T1000 (cell line): ENCODE measurements at places on chromosomes 2 and 18.
A peak's percentile ranks its signal among the peaks of the same experiment; 100 is the strongest.

GRCh38 chr2:230664128-230664527 is 48.5 kb upstream of the CAB39 start:
- no peak for DNase-seq

- DNase-seq: no peak
Observed at GRCh38 chr2:160696087-160696452, 202.5 kb upstream of the RBMS1 start.

GRCh38 chr2:237702441-237703391 is 75.3 kb downstream of the LRRFIP1 start:
- no peak for DNase-seq

DNA sequence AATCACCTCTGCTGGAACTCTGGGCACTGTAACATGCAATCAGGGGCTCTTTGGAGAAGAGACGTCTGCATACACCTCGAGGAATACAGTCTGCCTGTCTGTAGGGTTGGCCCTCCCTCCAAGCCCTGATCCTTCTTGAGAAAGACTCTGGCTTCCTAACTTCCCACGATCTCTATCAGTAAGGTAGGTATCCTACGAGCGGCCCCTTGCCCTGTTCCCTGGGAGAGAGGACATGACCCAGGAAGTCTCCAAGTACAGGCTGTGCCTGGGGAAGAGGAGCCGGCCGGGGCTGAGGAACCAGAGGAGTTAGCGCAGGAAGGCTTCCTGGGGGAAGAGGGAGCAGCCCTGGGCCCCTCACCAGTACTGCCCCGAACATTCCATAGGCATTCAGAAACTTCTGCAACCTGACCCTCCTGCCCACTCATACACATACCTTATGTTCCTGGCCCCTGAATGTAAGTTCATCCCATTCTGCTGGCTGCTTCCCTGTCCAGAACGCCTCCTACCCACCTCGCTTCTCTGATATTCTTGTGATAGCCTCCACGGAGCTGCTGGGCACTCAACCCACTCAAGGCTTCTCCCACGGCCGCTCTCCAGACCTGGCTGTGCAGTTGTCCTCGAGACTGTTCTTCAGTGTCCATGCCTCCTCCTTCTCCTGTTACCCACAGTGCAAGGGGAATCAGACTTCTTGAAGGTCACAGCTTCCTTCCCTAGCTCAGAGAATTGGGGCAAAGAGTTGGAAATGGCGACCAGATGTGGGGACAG is 116.1 kb downstream of the CYP26B1 start:
- DNase-seq: no peak

GRCh38 chr2:88600038-88600465 is 27.2 kb downstream of the EIF2AK3 start:
- peak; percentile 72 for DNase-seq

DNA sequence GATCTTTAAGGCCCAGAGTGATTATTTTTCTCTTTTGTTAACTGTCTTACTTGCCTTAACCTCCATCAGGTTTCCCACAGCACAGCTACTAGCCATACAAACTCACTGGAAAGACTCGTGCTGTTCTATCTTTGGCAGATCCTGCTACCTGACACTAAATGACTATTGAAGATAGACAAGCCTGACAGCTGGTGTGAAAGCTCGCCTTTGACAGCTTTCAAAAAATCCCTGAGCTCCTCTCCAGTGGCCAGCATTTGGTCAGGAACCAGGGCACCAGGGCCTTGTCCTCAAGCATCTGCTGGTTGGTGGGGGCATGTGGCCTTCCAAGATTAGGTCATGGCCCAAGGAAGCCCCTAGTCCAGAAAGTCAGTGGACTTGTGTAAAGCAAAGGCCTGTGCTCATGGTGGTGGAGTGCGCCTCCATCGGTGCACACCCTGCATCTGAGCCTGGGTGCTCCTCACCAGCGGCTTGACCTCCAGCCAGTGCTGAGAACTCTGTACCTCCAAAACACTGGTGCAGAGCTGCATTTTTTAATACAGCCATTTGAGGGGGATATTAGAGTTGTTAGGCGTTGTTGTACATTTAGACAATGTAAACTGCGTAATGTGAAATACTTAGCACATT is 158.5 kb downstream of the NCK2 start:
- DNase-seq: no peak

DNA sequence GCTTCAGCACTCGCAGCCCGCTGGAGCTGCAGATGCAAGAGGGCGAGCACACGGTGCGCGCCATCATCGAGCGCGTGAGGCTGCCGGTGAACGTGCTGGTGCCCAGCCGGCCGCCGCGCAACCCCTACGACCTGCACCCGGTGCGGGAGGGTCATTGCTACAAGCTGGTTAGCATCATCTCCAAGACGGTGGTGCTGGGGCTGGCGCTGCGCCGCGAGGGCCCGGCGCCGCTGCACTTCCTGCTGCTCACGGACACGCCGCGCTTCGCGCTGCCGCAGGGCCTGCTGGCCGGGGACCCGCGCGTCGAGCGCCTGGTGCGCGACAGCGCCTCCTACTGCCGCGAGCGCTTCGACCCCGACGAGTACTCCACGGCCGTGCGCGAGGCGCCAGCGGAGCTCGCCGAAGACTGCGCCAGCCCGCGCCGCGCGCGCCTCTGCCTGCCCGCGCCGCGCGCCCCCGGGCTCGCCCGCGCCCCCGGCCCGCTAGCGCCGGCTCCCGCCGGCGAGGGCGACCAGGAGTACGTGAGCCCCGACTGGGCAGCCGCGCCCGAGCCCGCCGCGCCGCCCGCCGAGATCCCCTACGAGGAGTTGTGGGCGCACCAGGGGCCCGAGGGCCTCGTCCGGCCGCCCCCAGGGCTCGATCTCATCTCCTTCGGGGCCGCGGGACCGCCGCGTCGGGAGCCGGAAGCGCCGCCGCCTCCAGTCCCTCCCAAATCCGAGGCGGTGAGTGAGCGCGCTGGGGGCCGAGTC is 11.8 kb downstream of the GAREM2 start:
- no peak for DNase-seq

GRCh38 chr18:49041435-49042245 is 90.9 kb upstream of the SMAD7 start:
- DNase-seq: no peak

DNA sequence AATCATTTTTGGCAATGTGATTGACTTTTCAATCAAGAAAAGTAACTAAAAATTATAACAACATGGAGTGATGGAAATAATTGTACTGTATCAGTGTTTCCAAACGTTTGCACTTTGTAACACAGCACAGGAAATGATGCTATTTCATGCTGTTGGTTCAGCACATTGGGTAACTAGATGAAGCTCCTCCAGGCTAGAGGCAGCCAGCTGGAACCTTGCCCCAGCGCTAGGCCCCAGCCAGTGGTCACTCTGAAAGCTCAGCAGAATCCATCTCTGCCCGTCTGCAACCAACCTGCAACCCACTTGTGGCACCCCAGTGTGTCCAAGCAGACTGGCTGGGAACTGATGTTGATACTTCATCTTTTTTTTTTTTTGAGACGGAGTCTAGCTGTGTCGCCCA is 15.3 kb downstream of the UNC50 start:
- no peak for DNase-seq

GRCh38 chr2:159637988-159638501 is 21.7 kb upstream of the BAZ2B start:
- peak; percentile 30 for DNase-seq

DNA sequence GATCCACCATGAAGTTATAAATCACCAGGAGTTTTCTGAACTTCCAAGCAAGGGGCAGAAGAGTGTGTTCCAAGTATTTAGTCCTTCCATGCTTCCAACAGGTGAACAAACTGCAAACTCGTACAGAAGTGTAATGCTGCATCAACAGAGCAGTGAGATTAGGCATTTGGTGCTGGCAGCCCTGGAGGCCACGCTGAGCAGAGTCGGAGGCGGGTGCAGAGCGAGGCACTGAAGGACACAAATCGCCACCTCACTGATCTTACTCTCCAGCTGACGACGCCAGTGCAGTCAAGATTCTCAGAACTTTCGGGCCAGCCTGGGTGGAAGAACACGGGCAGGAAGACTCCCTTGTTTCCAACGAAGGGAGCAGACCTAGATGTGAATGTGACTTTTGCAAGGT is 39.2 kb downstream of the SERPINE2 start:
- no peak for DNase-seq

DNA sequence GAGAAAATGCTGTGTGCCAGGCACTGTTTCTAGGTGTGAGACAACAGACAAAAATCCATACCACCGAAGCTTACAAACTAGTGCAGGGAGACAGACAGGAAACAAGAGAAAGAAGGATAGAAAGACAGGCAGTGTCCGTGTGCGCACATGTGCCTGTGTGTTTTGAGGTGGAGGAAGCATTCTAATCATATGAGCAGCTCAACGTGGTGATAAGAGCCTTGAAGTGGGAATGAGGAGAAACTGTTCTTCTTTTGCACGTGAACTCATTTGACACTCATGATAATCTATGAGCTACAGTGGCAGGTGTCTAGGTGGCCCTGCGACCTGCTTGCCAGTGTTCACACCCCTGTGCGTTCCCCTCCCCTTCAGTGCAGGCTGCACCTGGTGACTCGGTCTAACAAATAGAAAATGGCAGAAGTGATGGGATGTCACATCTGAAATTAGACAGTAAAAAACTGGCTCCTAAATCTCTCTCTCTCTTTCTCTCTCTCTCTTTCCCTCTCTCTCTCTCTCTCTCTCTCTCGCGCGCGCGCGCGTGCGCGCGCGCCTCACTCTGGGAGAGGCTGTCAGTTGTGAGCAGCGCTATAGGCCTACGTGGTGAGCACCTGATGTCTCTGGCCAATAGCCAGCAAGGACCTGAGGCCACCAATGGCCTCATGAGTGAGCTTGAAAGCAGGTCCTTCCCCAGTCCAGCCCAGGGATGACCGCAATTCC is 74.8 kb downstream of the EN1 start:
- DNase-seq: no peak

DNA sequence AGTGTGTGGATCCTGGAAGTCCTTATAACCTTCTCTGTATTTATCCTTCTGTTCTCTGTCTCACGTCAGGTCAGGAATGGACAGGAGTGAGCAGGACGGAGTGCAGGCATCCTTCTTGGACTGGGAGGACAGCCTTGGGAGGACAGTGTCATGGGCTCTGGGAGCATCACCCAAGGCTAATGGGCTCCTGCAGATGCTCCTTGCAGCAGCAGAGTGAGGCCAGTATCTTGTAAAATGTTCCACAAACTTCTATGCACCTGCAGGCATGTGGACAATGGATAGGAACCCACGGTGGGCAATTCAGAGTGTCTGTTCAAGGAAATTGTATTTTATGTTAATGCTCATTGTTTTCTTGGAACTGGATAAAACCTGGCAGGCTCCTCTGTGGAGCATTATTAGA is 176.2 kb downstream of the RNF144A start:
- no peak for DNase-seq

DNA sequence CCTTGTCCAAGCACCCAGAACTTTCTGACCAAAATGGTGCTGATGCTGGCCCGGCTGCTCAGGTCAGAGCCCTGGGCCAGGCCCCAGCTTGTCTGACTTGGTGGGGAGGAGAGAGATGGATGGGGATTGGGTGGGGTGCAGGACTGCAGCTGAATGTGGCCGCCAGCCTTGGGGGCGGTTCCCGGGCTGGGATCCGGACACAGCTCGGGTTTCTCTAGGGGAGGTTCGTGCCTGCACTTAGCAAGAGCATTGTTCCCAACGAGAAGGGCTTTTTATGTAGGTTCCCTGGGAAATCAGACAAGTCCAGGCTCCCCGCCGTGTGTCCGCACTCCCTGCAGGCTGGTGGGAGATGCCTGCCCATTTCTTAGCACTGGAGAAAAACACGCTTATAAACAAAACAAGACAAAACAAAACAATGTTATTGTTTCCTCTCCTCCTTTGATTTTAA is 50.5 kb upstream of the HS6ST1 start:
- no peak for DNase-seq

DNA sequence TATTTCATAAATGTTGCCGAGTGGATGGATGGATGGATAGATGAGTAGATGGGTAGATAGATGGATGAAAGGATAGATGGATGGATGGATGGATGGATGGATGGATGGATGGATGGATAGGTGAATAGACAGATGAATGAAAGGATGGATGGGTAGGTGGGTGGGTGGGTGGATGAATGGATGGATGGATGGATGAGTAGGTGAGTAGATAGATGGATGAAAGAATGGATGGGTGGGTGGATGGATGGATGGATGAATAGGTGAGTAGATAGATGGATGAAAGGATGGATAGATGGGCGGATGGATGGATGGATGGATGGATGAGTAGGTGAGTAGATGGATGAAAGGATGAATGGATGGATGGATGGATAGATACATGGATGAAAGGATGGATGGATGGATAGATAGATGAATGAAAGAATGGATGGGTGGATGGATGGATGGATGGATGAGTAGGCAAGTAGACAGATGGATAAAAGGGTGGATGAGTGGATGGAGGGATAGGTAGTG is 104.3 kb downstream of the SMAD7 start:
- no peak for DNase-seq

DNA sequence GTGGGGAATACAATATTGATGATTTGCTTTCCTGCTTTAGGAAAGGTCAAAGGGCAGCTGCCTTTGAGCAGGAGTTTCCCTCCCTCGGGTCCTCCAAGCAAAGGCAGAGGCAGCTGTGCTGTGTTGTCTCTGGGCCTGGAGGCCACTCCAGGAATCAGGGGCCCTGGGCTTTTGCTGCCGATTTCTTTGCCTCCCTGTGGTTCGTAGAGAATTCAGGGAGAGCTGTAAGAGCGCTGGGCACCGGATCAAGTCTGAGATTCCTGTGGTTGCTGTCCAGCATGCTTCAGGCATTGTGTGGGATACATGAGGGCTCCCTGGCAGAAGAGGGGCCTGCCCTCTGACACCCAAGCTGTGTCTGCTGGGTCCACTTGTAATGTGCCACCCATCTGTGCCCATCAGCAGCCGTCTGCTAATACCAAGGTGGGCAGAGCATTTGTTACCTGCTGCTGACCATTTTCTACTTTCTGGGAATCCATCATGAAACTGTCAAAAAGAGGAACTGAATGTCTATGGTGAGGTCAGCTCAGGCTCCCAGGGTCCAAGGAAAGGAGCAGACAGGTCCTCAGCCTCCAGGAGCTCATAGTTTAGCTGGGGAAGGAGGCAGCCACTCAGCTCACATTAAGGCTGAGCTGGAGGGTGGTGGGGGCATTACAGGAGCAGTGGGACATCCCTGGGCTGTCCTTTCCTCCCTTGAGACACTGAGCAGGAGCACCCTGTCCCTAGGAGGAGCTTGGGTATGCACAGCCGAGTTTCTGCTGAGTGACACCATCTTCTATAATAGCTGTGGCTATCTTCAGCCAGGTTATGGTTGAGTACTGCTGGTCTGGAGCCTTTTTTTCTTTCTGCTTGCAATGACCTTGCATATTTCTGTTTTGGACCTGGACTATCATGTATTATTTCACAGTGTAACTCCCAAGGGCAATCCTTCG is 68.5 kb downstream of the CTIF start:
- DNase-seq: no peak

GRCh38 chr2:8477552-8478470 is 204.0 kb upstream of the ID2 start:
- no peak for DNase-seq

- no peak for DNase-seq
Observed at GRCh38 chr2:55917117-55917516, 6.5 kb downstream of the EFEMP1 start.
